ENCODE measurements at places on chromosomes 11 and 22.

GRCh38 chr22:39932918-39933649, 27.1 kb upstream of the TMA7B start:
- DNase-seq = no peak

GRCh38 chr11:117820071-117820470, 4.5 kb downstream of the FXYD2 start:
- no peak for DNase-seq

GRCh38 chr11:16876837-16877236, 137.4 kb downstream of the PLEKHA7 start:
- DNase-seq = no peak

- DNase-seq = no peak
These were observed 23.6 kb downstream of the TXN2 start for GRCh38 chr22:36457688-36458450.

- no peak for DNase-seq
These were observed 137.1 kb upstream of the CTSC start for GRCh38 chr11:88474655-88475054.

GRCh38 chr11:105577641-105578040, 32.2 kb upstream of the GRIA4 start:
- DNase-seq = no peak

DNA sequence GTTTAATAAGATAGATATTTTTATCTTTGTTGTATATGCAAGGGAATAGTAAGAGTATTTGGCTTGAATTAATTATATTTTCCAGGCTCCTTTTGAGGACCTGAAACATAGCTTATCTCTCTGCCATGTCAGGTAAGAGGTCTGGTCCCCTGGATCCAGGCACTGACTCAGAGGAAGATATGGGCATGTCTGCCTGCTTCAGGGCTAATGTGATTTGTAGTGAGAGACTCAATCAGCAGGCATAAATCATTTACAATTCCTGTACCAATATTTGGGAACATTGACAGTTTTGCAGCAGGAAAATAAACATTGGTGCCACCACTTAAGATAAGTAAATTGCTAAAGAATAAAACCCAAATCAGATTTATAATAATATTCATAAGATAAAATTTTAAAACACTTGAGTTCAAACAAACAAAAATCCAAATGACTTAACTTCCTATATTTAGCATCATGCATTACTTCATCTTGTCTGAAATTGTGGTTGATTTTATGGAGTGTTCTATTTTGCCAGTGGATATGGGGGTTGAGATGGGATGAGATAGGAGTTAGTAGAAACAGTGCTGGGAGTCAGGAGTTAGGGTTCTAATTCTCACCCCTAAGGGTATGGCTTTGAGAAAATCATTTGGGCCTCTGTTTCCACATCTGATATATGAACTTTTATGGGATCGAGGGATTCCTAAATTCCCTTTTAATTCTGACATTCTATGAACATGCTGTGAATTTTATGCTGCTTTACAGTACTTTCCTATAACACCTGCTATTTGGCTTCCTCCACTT, 5.1 kb upstream of the CALCA start:
- no peak for DNase-seq

DNA sequence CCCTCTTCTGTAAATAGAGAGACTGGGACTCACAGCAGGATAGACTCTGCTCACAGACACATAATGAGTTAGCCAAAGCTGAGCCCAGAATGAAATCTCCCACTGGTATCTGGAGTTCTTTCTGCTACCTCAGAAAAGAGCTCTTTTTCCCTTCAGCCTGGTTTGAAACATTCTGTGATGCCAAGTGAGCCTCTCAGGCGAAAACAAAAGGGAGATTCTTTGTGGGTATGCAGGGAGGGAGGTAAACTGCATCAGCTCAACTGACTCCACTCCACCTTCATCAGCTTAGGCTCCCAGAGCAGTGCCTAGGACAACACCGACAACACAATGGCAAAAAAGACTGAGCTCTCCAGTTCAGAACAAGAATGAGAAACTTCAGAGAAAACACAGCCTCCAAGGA, 55.1 kb upstream of the SCUBE2 start:
- DNase-seq = no peak

DNA sequence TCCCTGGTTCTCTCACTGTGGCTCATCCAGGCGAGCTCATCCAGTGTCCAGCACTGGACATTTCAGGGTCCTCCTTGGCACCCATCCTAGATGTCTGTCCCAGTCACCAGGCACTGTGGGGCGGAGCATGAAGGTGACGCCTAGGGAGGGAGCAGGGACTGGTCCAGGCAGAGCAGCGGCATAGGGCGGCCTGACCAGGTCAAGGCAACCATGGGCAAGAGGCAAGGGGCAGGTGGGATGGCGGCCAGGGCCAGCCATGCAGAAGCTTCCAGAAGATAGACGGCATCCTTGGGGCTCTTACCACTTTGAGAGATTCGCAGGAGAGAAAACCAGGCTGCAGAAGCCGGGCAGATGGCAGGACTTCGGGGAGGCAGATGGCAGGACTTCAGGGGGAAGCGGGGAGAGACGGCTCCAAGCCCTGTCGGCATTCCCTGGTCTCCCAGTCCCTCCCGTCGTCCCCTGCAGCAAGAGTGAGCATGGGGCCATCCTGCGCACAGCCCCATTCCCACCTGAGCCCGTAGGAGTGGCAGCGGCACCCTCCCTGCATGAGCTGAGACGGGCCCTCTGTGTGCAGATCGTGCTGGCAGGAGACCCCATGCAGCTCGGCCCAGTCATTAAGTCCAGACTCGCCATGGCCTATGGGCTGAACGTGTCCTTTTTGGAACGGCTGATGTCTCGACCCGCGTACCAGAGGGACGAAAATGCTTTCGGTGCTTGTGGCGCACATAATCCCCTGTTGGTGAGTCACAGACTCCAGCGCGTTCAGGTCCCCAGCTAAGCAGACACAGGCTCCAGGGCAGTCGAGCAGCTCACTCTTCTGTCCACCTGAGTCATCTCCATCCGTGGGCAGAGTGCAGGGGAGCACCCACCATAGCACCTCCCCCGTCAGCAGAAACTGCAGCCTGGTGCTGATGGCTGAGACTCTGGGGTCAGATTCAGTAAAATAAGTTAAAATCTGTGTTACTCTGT, 20.1 kb upstream of the PANX2 start:
- DNase-seq = no peak

GRCh38 chr22:35564975-35565867, 24.6 kb downstream of the RASD2 start:
- peak; percentile 41 for DNase-seq

- no peak for DNase-seq
These were observed 24.3 kb upstream of the VWA5A start for GRCh38 chr11:124090996-124091395.

DNA sequence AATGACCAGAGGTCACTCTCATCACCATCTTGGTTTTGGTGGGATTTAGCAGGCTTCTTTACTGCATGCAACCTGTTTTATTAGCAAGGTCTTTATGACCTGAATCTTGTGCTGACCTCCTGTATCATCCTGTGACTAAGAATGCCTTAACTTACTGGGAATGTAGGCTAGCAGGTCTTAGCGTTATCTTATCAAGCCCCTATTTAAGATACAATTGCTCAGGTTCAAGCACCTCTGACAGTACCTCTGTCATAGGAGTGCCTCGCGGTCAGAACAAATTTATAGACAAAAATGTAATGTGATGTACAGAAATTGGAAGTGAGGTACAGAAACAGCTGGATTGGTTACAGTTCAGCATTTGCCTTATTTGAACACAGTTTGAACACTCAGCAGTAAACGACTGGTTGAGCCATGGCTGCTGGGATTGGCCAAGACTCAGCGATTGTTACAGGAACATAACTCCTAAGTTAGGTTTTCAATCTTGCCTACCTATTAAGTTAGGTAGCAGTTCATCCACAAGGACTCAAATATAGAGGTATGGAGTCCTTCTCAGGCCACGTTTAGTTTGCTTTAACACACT, 16.1 kb upstream of the TMEM123 start:
- no peak for DNase-seq

- DNase-seq = no peak
These were observed 498.5 kb downstream of the INSC start for GRCh38 chr11:15613251-15613650.

DNA sequence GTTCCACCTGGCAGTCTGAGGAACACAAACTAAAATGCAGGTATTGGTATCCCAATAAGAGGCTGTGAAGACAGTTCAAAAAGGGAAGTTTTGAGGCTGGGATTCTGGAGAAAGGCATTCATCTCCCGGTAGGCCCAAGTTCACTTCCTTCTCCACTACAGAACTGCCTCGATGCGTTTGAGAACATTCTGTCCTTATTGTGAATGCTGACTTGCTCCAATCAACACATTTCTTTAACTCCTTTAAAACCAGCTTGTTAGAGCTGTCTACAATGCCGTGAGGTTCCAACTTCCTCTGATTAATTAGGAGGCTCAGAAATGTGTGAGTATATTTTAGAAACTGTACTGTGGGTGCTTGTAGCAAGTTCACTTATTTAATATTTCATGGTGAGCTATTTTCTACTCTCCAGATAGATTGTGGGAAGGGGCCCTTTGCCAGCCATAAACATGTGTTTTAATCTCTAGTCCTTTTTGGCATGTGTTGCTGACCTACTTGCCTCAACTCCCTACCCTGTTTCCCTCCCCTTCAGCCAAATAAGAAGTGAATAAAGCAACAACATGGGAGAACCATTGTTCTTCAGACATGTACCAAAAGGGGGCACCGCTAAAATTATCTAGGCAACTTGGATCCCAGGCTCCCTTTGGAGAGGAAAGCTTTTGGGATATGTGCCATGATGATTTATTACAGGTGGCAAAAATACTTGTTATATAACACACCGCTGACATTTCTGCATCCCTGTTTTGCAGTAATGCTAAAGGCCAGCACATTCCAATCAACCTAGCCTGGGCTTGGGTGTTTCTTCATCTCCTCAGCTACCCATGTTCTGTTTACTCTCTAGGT, 245.6 kb downstream of the BLID start:
- DNase-seq = no peak

GRCh38 chr11:118294053-118294452, 10.5 kb upstream of the CD3E start:
- DNase-seq = no peak

DNA sequence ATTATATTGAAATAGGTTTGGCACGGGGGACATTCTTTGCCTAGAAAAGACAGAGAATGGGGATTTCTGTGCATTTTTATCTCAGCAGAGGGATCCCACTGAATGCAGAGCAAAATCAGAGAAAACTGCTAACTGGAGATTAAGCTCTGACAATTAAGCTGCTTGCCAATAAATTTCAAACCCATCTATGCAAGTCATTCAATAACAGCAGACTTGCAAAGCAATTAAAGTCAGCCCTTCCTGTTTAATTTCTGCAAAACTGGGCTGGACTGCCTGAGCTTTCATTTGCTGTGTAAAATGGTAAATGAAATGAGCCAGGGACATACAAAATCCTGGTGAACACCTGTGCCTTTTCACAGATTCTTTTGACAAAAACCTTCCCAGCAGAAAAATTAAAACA, 1273.9 kb upstream of the CNTN5 start:
- DNase-seq = no peak

DNA sequence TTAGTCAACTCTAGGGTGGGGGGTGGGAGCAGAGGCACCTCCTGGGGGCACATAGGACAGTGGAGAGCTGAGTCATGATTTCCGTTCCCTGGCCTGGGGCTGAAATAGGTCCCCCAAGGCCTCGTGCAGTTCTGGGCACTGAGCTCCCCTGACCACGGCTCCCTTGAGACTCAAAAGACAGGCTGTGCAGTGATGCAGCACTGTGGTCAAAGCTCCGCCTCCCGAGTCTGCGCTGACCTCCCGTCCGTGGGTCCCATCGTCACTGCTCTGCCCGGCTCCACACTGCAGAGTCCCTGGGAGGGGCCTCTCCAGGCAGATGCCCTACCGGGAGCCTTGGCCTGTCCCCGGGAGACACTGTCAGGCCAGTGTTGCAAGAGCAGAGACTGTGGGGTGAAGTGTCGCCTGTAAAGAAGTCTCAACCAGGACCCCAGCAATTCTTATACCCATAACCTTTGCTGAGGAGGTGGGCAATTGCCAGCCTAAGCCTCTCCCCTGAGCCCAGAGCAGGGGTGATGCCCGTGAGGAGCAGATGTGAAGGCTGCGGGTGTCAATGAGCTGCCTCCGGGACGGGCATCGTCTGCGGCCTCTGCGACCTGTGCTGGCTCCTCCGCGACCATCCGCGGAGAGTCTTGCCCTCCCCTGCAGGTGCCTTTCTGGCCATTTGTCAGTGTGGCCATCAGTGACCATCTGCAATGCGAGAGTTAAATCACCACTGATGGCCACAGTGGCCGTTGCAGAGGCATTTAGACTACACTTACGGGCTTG, 877.3 kb downstream of the BRD1 start:
- DNase-seq = no peak

DNA sequence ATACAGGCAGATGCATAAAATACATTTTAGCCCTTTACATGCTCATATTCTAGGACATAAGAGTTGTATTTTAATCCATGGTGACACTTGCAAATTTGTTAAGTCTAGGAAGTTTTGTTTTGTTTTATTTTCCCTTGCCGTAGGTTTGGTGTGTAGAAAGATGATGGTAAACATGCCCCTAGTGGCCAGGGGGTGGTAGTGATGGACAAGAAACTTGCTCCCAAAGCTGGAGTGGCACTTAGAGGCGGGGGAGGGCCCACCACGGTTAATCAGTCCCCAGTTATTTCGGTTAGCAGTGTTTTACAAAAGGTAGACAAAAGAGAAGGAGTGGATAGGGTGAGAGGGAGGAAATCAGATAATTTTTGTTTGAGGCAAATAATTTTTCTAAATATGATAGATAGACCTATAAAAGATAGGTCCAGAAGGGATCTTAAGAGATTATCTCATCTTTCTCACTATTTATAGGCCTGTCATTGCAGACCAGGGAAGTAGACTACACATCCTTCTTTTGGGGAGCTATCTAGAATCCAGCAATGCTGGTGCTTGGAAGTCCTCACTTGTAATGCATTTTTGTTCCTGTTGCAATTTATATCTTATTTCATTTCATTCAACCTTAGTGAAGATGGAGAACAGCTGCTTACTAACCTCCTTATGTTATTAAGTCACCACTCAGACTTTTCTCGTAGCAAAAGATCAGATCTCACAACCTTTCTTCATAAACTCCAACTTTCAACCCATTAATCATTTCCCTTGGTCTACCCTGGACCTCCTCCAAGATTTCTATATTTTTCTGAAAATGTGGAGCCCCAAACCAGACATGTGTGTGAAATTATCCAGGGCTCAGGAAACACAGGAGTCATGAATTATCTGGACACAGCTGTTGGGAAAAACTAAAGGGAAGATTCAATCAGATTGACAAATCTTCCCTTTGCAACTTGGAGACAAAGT, 5.9 kb upstream of the BDNF start:
- DNase-seq = no peak

DNA sequence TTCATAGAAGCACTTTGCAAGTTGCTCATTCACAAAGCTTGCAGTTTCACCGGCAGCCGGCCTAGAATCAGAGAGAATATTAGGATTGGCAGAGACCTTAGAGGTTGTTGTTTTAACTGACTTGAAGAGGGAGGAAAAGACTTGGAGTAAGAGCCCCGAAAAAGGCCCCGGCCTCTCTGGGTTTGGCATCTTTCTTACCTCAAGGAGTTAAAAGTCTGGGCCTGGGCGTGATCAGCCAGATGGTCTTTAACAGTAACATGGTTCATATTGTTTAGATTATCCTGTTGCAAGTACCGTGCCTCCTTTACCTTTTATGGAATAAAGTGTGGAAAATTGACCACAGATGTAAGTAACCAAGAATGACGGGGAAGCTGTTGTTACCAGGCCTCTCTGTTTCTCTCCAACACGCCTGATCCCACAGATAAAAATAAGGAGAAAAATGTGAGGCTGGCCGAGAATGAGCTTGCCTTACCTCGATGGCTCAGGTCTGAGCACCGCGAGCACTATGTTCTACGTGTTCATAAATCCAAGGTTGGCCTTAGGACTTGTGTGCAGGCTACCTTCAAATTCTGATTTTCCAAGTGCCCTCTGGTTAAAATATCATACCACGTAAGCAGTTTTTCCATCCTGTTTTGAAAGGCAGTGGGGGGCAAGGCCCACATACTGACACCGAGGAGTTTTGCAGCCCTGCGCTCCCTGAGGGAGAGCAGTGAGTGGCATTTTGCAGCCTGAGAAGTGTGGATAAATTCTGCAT, 56.4 kb downstream of the PARVA start:
- DNase-seq = peak; percentile 90

Measured in AG04449 (cell line).